ENCODE measurements at places on chromosomes 3 and 15.
A peak's percentile ranks its signal among the peaks of the same experiment; 100 is the strongest.

DNA sequence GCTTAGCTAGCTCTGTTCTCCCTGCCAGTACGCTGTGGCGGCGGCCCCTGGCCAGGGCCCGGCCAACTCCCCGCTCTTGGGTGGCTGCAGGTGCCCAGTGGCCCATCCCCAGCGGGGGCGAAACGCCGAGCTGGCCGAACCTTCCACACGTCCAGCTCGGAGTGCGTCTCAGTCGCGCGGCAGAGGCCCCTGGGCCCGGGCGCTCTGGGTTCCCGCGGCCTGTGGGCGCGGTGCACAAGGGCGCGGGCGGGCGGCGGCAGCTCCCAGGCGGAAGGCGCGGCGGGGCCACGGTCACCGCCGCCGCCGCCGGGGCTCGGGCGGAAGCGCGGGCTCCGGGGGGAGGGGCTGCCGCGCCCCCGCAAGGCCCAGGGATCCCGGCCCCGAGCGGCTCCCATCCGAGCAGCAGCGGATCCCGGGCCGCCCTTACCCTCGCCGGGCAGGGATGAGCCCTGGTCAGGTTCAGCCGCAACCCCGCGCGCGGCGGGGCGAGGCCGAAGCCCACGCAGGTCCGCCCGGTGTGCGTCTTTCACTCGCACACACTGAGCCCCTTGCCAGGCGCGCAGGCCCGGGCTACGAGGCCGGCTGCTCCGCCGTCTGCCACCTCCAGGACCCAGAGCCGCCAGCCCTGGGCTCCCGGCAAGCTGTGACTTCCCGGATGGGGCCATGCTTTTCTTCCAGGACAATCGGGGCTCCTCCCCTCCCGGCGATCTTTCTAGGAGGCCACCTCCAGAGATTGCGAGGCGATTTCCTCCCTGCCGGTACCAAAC, 54.2 kb downstream of the CCDC54 start:
- DNase-seq, result peak; percentile 22

- DNase-seq, result no peak
Observed at GRCh38 chr15:63114465-63114864, 7.2 kb upstream of the LACTB start.

DNA sequence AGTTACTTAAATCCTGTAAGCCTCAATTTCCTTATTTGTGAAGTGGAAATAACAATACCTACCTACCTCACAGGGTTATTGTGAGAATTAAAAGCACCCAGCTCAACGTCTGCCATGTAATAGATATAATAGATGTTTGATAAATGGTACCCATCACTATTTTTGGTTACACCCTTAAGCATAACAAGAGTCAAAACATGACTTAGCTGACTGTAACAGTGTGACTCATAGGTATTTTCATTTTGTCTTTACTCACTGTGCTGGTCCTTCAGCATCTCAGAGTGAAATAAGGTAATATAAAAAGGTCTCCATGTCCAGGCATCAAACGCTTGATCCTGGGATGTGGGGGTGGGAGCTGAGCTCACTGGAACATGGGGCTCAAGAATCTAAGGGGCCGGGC, 3.1 kb downstream of the CPLX3 start:
- no peak for DNase-seq

- DNase-seq, result no peak
Observed at GRCh38 chr3:9690451-9691450, 12.9 kb upstream of the CPNE9 start.

GRCh38 chr3:150217691-150218090, 190.4 kb upstream of the TSC22D2 start:
- DNase-seq, result no peak

GRCh38 chr3:171446301-171446700, 13.9 kb downstream of the TNIK start:
- DNase-seq, result no peak

DNA sequence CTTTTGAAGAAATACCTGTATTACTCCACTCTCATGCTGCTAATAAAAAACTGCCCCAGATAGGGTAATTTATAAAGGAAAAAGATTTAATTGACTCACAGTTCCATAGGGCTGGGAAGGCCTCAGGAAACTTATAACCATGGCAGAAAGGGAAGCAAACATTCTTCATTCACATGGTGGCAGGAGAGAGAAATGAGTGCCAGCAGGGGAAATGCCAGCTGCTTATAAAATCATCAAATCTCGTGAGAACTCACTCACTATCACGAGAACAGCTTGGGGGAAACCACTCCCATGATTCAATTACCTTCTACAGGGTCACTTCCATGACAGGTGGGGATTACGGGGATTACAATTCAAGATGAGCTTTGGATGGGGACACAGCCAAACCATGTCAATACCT, 18.7 kb downstream of the MFSD1 start:
- no peak for DNase-seq

DNA sequence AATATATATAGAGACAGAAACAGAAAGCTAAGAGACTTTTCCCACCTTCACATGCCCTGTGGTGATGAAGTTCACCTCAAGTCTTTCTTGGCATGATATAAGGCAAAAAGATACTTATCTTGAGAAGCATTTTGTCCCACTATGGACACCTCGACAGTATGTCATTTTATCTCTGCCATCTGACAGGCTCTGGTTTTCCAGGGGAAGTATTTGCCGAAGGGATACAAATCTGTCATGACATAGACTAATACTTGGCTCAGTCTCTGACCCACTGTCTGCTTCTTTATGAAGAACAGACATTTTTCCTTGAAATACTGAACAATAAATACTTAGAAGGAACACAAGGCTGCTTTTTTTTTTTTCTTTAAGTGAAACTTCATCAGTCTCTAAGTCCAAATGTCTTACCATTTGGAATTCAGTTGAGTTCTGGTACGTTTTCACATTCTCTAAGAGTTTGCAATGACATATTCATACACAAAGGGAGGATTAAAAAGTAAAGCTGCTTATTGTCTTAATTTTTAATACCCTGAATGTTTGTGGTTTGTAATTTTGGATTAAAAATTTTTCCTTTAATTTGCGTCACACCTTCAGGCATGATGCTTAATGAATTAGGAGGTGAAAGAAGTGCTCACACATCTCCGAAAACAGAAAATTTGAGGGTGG, 87.8 kb upstream of the LMOD3 start:
- no peak for DNase-seq

- no peak for DNase-seq
Observed at GRCh38 chr15:63339836-63340235, 41.8 kb downstream of the CA12 start.

GRCh38 chr15:69583626-69584025, 131.0 kb downstream of the RPLP1 start:
- DNase-seq, result no peak

- DNase-seq, result no peak
Observed at GRCh38 chr3:192953926-192954325, 36.3 kb upstream of the MB21D2 start.

- DNase-seq, result no peak
Observed at GRCh38 chr15:96737408-96737807, 406.9 kb downstream of the NR2F2 start.

DNA sequence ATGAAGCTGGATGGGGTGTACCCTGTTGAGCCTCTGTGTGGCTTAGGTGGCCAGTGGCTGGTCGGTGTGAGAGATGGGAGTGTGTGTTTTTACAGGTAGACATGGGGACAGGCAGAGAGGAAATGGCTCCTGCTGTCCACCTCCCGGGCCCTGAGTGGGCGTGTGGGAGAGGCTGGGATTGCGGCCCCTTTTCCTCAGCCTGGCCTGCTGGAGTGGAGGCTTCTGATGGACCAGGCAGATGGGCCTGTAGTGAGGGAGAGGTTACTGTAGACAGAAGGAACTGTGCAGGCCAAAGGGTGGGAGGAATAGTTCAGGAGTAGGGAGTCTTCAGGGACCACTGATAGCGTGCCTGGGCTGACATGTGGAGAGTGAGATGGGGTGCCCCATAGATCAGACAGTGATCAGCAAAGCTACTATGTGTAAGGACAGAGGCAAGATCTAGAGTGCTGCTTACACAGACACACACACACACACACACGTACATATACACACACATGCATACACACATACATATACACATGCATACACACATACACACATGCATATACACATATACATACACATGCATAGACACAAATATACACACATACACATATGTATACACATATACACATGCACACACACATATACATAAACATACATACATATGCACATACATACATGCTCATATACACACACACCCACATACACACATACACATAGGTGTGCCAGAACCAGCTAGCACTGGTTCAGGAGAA, 26.4 kb downstream of the ACAA1 start:
- no peak for DNase-seq

- no peak for DNase-seq
Observed at GRCh38 chr3:71395470-71395869, 188.1 kb downstream of the FOXP1 start.

DNA sequence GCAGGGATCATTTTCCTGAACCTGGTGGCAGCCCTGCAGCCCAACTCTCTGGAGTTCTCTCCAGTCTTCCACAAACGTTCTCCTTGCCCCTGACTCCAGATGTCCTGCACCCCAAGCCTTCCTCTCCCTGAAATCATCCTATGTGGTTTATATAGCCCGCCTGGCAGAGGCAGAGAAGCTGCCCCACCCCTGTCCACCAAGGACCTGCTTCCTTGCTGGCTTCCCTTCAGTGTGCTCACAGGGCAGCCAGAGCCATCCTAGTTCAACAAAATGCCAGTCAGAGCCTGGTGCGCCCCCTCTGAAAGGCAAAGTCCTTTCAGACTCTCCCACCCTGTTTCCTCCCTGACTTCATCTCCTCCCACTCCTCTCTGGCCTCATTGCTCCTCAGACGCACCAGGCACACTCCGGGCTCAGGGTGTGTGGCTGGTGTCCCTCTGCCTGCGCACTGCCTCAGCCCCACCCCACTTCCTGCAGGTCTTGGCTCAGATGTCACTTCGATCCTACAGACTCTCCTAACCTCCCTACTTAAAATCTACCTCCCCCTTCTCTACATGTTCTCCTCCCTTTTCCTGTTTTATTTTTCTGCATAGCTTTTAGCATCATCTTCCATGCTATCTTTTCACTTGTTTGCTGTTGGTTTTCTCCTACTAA, 5.9 kb downstream of the KBTBD13 start:
- DNase-seq, result no peak

GRCh38 chr3:186922790-186923189, 7.5 kb upstream of the ST6GAL1 start:
- no peak for DNase-seq

GRCh38 chr15:64580696-64581407, 120.5 kb downstream of the ZNF609 start:
- no peak for DNase-seq

DNA sequence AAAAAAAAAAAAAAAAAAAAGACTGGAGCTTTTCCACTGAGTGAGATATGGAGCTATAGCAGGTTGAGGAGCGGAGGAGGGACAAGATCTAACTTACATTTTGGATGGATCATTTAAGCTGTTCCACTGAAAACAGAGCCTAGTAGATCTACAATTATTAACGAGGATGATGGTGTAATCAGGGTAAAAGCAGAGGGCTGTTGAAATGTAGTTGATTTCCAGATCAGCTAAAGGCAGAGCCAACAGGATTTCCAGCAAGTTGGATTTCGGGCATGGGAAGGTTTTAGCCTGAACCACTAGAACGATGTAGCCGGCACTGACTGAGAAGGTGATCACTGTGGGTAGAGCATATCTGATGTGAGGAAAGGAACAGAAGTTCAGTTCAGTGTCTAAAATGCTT, 360.7 kb downstream of the EPHB1 start:
- no peak for DNase-seq

DNA sequence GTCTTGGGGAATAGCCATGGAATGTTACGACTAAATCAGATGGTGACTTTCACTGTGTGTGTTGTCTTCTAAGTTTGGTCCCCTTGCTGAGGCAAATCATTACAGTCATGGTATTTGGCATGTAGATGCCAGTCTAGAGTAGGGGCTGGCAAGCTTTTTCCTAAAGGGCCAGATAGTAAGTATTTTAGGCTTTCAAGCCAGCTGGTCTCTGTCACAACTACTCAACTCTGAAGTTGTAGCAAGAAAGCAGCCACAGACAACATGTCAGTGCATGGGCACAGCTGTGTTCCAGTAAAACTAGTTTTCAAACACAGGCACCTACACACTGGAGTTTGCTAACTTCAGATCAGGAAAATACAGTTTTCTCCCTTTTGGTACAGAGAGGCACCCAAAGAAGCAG, 39.3 kb downstream of the CCR3 start:
- DNase-seq, result no peak

- no peak for DNase-seq
Observed at GRCh38 chr15:48554112-48554511, 91.4 kb downstream of the FBN1 start.

GRCh38 chr15:78889000-78889399, 16.3 kb downstream of the MORF4L1 start:
- no peak for DNase-seq

- DNase-seq, result no peak
Observed at GRCh38 chr3:31252216-31253185, 280.2 kb upstream of the STT3B start.

GRCh38 chr15:69275933-69276560, 22.7 kb upstream of the PAQR5 start:
- no peak for DNase-seq

GRCh38 chr3:142027735-142028134, 121.6 kb downstream of the TFDP2 start:
- peak; percentile 18 for DNase-seq

- DNase-seq, result no peak
Observed at GRCh38 chr3:197258168-197258755, 40.1 kb downstream of the DLG1 start.

DNA sequence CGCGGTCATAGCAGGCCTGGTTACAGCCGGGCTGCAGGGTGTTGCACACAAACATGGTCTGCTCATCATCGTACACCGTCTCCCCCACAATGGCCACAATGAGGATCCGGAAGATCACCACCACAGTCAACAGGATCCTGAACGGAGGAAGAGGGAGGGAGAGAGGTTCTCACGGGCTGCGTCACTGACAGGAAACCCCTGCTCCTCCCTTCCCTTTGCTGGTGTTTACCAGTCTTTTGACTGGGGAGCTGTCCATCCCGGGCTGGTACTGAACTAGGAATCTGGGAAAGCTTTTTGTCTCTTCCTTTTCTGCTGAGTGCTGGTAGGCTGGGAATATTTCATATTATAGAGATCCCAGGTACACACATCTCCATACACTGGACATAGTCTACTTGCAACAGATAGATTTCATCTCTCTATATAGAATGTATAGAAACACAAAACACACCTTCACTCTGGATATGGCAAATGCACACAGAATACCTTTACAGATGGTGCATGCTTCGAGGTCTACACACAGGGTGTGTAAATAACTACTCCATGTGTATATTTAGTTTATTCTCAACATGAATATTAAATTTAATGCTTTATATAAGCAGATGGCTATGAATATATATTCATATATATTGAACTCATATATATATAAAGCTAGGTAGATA, 1.4 kb downstream of the GJD2 start:
- DNase-seq, result no peak

DNA sequence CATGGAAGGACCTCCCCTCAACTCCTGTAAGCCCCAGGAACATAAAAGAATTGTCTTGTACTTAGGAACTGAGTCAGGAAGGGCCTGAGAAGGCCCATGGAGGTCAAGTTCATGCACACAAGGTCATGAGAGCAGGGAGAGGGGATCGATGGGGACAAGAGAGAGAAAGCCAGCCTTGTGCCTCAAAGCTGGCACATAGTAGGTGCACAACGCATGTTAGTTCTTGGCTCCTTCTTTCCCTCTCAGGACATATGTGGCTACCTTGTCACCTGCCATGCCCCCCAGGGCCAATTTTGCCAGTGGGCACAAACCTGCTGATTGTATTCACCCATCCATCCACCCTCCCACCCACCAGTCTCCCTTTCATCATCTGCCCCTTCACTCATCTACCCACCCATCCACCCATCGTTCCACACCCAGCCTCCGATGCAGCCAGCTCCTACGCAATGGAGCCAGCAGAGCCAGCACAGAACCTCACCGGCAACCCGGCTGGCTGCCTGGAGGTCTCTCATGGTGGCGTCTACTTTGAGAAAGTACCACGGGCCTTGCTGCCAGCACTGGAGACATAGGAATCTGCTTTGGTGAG, 52.4 kb upstream of the INSYN1 start:
- no peak for DNase-seq
